ENCODE measurements at places on chromosomes 11 and 22.

DNA sequence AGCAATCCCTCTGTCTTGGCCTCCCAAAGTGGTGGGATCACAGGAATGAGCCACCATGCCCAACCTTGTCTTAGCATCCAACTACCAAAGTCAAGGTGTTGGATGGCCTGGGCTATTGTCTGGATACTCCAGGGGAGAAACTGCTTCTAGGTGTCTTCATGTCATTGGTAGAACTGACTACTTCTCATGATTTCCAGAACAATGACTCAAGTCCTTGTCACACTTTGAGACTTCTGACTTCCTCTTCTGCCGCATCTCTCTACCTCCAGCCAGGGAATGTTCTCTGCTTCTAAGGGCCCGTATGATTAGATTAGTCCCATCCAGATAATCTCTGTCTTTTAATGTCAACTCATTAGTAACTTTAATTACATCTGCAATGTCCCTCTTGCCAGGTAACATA, 30.6 kb downstream of the APOL6 start:
- no peak for DNase-seq

- no peak for DNase-seq
Measured at GRCh38 chr11:77199137-77199745, 71.2 kb downstream of the MYO7A start.

GRCh38 chr11:35714882-35715627, 52.5 kb downstream of the TRIM44 start:
- no peak for DNase-seq

- DNase-seq, result no peak
Measured at GRCh38 chr11:120486138-120486537, 25.4 kb upstream of the GRIK4 start.

DNA sequence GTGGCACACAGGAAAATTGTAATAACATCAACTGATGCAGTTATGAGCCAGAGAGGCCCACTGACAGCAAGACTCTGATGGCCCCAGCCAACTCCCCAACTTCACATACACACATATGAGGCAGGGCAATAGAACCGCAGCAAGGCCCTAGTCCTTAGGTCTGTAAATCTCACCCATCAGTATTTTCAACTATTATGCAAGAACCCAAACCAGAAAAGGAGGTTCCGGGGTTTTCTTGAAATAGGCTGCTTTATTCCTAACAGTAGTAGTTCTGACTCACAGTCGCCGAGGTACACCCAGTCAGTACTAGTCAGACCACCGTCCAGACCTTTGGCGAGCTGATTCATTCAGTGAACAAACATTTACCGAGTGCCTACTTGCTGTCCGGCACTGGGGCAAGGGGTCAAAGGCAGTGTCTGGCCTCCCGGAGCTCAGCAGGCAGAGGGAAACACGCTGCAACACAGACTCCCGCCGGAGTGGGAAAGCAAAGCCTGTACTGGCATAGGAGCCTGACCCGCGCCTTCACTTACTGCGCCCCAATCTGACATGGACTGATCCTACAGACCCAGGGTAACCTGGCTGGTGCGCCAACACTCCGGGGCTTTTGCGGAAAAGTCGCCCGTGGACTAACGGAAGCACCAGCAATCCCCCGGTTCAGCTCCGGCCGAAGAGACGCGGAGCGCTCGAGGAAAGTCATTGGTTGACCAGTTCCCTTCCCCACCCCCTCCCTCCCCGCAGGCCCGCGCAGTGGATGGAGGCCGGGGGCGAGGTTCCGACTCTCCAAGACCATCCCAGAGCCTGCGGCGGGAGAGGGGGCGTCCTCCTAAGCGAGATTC, 1.3 kb downstream of the PLEKHA7 start:
- DNase-seq, result peak; percentile 78

DNA sequence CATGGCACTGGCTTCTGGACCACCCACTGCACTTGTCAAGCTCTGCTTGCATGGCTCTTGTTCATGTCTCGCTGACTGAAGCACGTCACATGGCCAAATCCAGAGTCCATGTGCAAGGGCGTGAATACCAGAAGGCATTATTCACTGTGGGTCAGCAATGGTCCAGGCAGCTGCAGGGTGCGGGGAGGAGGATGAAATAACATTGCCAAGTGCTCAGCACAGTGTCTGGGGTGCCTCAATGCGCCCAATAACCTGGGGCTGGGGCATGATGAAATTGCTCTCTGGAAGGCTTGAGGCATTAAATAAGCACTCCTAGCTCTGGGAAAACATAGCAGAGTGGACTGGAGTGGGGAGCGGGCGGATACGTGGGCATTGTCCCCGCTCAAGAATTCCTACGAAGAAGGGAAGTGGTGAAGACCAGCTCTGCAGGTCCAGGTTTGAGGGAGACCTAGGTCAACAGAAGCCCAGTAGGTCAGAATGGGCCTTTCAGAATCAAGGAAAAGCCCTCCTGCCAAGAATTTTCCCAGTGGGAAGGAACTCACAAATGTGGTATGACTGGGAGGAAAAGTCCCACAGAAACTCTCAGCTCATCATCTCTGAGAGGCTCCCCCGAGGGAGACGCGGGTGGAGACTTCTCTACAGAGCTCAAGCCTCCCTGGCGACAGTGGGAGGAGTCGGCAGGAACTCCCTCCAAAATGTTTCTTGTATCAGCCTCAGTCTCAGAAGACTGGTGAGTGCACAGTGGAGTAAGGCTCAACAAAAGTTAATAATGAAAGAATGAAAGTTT, 15.3 kb upstream of the ACCSL start:
- no peak for DNase-seq

- DNase-seq, result no peak
Measured at GRCh38 chr22:38220163-38220562, 18.4 kb downstream of the MAFF start.

- DNase-seq, result no peak
Measured at GRCh38 chr22:45031629-45032403, 22.0 kb upstream of the PHF21B start.

DNA sequence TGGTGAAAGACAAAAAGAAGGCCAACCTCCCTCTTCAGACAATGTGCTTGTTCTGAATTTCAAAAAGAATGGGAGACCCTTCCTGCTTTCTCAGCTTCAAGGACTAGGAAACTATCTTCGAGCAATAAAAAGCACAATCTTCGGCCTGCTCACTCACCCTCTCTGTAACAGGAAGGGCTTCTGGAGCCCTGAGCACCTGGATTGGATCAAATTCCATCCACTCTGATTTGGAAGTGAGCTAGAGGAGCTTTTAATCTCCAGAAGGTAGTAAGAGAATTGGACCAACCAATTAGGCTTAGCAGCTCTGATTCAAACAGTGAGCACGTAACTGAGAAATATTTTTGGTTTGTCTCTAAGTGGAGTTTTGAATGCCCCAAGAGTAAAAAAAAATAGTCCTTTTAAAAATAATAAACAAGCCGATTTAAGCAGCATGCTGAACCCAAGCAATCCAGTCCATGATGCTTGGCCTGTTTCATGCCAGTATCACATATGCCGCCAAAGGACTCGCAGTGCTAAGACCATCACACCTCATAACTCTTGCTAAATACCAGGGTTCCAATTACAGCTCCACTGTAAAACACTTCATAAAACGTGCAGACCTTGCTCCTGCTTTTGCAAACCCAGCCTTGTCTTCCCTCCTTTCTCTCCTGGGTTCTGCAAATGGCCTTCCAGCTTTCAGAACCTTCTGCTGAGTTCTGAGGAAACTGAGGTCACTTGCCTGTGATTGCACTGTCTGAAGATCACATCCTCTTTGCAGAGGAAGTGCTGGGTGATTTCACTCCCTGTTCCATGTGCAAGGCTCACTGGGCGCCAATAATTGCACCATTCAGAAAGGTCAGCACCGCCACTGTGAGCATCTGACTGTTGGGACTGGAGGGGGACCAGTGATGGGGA, 74.4 kb downstream of the SLC1A2 start:
- DNase-seq, result no peak

Measured in epithelial cell of prostate (primary cell).